ENCODE measurements at places on chromosomes 5 and 9.

GRCh38 chr5:127343866-127344265 is 53.3 kb downstream of the MEGF10 start:
- no peak for DNase-seq

GRCh38 chr5:40675396-40676133 is 4.2 kb upstream of the PTGER4 start:
- no peak for DNase-seq

GRCh38 chr9:8860086-8860485 is 1060.5 kb upstream of the DMAC1 start:
- DNase-seq, result no peak

DNA sequence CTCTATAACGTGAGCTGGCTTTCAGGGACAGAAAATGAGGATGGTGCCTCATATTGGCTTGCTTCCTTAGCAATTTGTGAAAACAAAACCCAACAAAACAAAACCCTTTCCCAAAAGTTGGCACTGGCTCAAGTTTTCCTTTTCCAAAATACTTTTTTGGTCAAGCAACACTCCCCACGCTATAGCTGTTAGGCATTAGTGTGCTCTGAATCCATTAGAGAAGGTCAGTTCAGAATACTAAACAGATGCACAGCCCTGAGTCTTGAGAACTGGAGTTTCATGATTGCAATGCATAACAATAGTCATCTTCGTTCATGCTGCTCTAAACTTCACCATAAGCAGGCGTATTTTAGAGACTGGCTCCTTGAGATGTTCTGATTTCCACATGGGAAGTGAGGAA is 172.0 kb upstream of the KLF9 start:
- DNase-seq, result no peak

DNA sequence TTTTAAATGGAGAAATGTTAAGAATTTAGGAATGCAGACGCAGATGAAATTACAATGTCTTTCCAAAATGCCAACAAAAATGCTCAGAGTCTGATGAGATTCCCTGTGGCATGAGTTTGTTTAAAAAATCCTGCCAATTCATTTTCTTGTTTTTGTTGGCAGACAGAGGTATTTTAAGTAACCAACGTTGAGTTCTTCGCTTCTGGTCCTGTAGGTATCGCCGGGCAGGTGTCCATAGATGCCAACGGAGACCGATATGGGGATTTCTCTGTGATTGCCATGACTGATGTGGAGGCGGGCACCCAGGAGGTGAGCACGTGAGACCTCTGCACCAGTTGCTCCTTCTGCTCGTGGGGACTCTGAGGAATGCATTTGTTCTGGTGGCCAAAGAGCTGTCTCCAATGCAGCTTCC is 69.4 kb downstream of the NPR3 start:
- no peak for DNase-seq

DNA sequence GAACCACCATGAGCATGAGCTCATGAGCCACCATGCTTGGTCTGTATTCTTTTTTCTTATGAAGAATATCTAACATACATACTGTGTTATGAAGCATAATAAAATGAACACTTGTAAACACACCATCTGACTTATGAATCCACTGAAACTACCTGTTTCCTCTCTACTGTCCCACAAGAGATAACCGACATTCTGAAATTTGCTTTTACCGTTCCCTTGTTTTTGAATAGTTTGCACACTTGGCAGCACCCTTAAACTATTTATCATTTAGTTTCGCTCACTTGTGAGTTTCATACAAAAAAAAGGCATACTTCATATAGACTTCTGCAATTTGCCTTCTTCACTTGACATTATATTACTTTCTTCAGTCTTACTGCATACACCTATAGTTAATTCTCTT is 8.9 kb downstream of the LARS1 start:
- no peak for DNase-seq

- DNase-seq, result no peak
These were observed 24.8 kb downstream of the FYB1 start for GRCh38 chr5:39194466-39195136.

GRCh38 chr9:128550770-128551656 is 1.4 kb upstream of the SPTAN1 start:
- DNase-seq, result no peak

- peak; percentile 47 for DNase-seq
These were observed 8.4 kb upstream of the RXRA start for GRCh38 chr9:134317790-134318414.

DNA sequence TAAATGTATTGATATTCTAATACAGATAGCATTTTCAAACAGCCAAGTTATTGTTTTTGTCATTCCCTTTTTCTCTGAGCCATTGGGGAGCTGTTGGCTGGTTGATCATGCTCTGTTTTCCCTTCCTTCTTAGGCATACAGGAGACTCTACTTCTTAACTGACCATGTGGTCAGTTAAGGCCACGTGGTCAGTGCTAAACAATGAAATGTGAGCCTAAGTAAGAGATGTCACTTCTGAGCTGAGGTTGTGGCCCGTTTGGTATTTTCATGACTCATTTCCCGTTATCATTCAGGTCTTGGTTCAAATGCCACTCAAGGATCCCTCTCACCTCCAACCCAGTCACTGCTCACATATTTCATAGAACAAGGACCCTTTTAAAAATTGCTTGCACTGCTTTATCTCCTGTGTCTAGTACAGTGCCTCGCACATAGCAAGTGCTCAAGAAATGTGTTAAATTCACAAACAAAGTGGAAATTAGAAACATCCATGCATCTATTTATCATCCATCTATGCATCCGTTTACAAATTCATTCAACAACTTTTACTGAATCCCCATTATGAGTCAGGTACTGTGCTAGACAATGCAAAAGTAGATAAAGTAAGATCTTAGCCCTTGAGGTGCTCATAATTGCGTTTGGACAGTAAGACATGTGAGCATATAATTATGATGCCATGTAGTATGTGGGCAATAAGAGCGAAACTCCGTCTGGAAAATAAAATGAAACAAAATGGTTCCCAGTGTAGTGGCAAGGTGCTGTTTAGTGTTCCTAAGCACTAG is 50.7 kb downstream of the ARRDC3 start:
- DNase-seq, result no peak

DNA sequence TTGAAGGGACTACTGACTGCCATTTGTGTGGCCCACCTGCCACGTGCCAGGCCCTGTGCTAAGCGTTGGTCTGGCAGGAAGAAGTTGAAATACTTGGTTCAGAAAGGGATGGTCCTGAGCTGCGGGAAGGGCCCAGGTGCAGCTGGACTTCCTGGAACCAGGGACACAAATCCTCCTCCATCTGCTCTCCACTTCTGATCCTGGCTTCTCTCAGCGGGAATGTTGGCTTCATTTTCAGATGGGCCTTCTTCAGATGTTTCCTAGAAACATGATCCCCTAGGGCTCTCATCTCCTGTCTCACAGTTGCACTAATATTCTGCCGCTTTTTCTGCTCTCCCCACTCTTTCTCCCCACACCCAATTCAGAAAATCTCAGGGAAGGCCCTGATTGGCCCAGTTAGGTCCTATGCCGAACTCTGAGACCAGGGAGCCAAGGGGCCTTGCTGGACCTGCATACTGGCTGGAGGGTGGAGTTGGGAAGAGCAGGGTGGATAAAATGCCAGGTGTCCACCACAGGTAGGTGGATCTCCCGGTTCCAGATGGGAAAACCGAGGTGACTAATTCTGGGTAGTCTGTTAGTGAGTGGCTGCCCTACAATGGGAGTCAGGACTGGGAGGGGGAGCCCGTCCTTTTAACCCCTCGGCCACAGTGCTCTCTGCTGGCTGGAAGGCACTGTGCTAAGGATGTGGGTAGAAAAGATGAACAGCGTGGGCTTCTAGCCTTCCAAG is 19.4 kb downstream of the PSAT1 start:
- DNase-seq, result no peak

GRCh38 chr5:92378966-92379611 is 996.0 kb upstream of the ARRDC3 start:
- no peak for DNase-seq

DNA sequence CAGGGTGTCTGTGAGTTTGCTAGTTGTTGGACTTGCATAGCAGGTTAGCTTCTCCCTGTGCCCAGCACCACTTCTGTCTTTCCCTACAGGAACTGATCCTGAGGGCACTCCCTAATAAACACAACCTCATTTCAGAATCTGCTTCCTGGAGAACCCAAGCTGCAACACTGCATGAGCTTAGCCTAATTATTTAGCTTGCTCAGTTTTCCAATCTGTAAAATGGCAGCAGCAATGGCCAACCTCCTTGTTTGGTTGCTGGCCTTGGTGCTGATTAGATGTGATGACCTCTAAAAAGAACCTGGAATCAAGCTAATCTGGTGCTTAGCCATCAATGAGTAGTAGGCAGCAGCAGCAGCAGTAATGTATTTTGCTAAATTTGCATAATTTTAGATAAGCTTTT is 133.9 kb downstream of the ADCY2 start:
- DNase-seq, result no peak

- no peak for DNase-seq
These were observed 512.1 kb downstream of the MAN2A1 start for GRCh38 chr5:110201791-110202190.
